Osteocyte (in vitro differentiated cells): ENCODE measurements at places on chromosomes 1 and 21. TPM values are rescaled to one million over a fixed set of nuclear protein-coding genes. Genes with fewer than 3 reads are reported as not detected.

- DNase-seq: no peak
Measured at GRCh38 chr1:201452866-201453265, 16.1 kb downstream of the PHLDA3 start.

GRCh38 chr1:55726994-55727393, 511.8 kb upstream of the USP24 start:
- no peak for DNase-seq

- no peak for DNase-seq
Measured at GRCh38 chr1:54331843-54332463, 74.2 kb downstream of the SSBP3 start.

DNA sequence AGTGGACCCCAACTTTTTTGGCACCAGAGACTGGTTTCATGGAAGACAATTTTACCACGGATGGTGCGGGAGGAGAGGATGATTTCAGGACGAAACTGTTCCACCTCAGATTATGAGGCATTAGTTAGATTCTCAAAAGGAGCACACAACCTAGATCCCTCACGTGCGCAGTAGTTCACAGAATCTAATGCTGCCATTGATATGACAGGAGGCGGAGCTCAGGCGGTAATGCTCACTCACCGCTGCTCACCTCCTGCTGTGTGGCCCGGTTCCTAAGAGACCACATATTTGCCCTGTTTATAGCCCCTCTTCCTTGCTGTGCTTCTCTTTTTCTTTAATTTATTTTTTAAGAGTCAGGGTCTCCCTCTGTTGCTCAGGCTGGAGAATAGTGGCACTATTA, 4.6 kb downstream of the NTRK1 start:
- DNase-seq: no peak

DNA sequence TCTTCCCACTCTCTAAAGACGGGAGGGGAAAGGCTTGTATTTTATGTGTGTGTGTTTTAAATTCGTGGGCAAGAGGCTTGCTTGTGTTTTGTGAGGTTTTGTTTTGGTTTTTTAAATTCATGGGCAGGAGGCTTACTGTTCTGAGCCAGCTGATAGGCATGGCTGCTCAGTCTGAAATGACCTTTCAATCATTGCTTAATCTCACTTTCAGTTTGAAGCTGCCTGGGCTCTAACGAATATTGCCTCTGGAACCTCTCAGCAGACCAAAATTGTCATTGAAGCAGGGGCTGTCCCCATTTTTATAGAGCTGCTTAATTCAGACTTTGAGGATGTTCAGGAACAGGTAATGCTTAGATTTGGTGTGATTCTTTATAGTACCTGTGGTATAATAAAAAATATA, 20.3 kb upstream of the TXLNA start:
- no peak for DNase-seq

- DNase-seq: no peak
Measured at GRCh38 chr1:220344745-220345144, 72.5 kb upstream of the RAB3GAP2 start.

DNA sequence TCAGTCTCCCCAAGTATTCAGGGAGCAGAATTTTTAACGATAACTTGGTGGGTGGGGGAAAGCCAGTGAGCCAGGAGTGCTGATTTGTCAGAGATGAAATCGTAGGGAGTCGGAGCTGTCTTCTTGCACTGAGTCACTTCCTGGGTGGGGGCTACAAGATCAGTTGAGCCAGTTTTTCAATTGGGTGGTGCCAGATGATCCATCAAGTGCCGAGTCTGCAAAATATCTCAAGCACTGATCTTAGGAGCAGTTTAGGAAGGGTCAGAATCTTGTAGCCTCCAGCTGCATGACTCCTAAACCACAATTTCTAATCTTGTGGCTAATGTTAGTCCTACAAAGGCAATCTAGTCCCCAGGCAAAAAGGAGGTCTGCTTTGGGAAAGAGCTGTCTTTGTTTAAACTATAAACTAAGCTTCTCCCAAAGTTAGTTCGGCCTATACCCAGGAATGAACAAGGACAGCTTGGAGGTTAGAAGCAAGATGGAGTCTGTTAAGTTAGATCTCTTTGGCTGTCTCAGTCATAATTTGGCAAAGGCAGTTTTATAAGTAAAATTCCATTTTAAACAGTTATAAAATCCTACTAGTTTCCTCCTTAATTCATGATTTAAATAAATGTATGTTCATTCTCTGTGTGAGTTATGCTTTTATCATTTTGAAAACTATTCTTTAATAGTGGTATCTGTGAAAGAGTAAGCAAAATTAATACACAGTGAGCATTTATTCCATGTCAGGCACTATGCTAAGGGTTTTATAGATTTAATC, 51.7 kb downstream of the SLC16A1 start:
- no peak for DNase-seq

DNA sequence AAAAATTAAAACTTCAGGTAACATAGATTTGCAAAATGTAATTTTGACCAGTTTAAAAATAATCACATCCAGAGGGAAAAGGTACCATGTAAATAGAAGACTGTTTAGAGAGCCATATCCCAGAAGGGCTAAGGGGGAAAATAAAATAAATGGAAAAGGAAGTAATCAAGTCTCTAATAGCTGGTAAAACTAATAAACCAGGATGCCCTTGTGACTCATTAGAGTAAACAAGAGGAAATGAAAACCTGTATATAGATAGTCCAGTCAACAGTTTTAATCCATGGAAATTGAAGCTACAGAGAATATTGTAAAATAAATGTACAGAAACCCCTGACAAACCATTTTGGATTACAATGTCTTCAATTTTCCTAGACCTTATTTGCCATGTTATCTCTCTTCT, 698.0 kb upstream of the RGS18 start:
- DNase-seq: no peak

DNA sequence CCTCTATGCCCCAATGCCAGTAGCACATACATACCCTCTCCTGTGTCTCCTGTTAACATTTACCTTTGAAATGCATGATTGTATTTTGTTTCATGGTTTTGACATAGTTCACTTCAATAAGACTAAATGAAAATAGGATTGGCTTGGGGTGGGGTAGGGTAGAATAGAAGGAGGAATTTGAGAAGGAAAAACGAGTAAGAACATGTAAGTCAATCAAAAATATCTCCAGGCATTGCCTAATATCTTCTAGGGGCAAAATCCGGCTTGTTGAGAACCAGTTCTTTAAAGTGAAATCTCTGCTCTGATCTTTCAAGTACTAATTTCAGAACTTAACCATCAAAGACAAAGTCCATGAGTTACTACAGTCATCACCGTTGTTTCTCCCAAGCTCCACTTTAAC, 31.8 kb upstream of the RGS2 start:
- DNase-seq: no peak

GRCh38 chr1:53256511-53257453, 18.5 kb upstream of the MAGOH start:
- no peak for DNase-seq

DNA sequence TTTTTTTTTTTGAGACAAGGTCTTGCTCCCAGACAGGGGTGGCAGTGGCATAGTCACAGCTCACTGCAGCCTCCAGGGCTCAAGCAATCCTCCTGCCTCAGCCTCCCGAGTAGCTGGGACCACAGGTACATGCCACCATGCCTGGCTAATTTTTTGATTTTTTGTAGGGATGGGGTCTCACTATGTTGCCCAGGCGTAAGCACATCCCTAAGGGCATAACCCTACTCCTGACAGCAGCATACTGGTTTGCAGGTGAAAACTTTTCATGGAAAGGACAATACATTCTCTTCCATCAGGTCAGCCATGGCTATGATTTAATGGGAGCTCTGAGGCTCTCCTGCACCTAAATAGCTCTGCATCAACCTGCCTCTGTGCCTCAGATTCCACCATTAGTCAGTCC, 29.4 kb downstream of the UBIAD1 start:
- DNase-seq: no peak

DNA sequence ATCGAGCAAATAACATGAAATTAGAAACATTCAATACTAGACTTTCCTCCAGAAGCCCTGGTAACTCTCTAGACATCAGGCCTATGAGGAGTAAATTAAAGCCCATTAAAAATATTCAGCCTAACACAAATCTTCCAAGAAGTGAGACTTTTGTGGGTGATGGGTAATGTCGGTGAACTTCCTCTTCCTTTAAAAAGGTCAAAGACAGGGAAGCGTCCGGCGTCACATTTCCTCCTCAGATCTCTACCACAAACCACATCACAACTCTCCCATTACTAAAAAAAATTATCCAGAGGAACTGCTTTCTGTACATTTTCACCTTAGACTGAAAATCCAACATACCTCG, 1.4 kb downstream of the EIF4G3 start:
- DNase-seq: no peak

DNA sequence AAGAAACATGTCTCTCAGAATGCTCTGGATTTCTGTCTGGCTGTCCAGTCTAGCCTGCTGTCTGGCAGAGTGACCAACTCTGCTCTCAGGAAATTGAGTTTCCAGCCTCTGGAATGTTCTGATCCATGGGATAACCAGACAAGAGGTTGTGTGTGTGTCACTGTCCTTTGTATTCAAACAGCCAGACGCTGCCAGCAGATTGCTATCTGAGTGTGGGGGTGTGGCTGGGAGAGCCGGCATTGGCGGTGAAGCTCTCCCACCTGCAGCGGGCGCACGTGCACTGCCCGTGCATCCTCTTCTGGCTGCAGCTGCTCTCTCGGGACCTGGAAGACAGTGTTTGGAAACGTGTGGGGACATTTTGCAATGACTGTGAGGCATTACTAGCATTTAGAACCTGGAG, 26.1 kb downstream of the PKP1 start:
- DNase-seq: no peak

DNA sequence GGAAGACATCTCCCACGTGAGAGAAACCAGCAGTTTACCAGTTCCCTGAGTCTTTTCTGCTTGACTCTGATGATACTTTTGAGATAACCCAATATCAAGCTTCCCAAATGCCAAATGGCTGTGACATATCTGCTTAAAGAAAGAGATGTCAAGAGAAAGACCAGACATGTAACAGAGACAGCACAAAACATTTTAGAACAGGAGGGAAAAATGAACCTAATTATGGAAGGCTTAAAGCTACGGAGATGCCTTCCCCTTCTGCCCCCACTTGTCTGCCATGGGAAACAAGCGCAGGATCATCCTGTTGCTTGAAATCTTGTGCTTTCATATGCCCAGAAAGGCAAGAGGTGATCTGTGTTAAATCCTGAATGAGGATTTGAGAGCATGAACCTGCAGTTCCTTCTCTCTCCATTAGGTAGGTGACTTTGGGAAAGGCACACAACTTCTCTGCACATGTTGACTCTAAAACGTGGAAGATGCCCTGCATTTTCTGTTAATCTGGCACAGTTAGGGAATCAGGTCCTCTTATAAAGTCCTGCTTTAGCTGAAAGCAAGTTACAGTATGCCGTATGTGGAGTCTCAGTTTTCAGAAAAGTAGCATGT, 46.7 kb upstream of the MTR start:
- DNase-seq: no peak

- no peak for DNase-seq
Measured at GRCh38 chr1:147626739-147627138, 43.6 kb downstream of the ACP6 start.

- no peak for DNase-seq
Measured at GRCh38 chr1:53031732-53032131, 30.3 kb upstream of the PODN start.

DNA sequence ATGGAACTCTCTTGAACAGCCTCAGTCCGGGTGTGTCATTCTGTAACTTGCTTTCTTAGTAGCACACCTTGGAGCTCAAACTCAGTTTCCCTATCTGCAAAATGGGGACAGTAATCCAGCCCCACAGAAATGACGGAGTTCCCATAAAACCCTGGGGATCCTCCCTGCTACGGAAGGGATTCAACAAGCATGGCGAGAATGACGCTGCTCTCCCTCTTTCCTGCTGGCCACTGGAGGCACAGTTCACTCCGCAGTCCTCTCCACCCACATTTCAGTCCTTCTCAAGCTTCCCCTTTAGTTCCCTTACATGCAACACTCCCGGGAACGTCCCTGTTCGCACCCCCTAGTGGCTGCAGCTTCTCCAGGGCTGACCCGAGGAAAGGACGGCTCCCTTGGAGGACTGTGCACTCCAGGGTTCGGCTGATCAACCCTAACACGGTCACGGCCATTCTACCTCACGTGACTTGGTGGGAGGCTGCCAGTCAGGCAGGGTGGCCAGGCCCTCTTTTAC, 20.6 kb downstream of the RUNX3 start:
- DNase-seq: no peak

- no peak for DNase-seq
Measured at GRCh38 chr1:246659594-246660140, 64.5 kb upstream of the SCCPDH start.

GRCh38 chr1:55741516-55741915, 526.4 kb upstream of the USP24 start:
- no peak for DNase-seq

DNA sequence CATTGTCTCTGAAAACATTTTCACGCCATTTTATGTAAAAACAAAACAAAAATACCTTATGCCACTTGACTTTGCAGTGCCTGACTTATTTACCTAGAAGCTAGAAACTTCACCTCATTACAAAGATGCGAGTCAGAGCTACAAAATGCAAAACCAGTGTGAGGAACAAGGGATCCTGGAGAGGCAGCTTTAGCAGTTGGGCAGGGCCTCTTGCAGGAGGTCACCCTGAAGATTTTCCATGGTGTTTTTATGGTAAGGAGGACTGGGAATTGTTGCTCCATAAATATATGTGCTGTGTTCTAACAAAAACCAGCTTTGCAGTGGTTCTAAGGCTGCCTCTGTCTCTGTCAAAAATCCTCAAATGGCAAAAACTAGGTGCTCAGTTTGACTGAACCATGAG, 36.4 kb upstream of the TARBP1 start:
- DNase-seq: no peak

GRCh38 chr1:170041423-170042192, 32.9 kb downstream of the KIFAP3 start:
- DNase-seq: no peak

GRCh38 chr1:38392861-38393260, 346.3 kb upstream of the POU3F1 start:
- DNase-seq: no peak

- no peak for DNase-seq
Measured at GRCh38 chr1:91513706-91514105, 13.1 kb downstream of the CDC7 start.

Gene CXADR
- total RNA-seq: 0.05 and 0.11 TPM in 2 replicates

Gene KRTAP19-3
- not detected in 2 replicates for total RNA-seq

Gene OR6P1
- total RNA-seq: not detected in 2 replicates

Gene CELA3A
- not detected in 2 replicates for total RNA-seq

Gene CYYR1
- 4.7 and 6.5 TPM in 2 replicates for total RNA-seq

Gene AMY2A
- total RNA-seq: not detected in 2 replicates

Gene FALEC
- total RNA-seq: not detected in 2 replicates

Gene RHEX
- total RNA-seq: not detected in 2 replicates

Gene GRIK3
- not detected in 2 replicates for total RNA-seq
